ENCODE measurements at places on chromosomes 2 and 18. TPM values are rescaled to one million over a fixed set of nuclear protein-coding genes. Genes with fewer than 3 reads are reported as not detected.

DNA sequence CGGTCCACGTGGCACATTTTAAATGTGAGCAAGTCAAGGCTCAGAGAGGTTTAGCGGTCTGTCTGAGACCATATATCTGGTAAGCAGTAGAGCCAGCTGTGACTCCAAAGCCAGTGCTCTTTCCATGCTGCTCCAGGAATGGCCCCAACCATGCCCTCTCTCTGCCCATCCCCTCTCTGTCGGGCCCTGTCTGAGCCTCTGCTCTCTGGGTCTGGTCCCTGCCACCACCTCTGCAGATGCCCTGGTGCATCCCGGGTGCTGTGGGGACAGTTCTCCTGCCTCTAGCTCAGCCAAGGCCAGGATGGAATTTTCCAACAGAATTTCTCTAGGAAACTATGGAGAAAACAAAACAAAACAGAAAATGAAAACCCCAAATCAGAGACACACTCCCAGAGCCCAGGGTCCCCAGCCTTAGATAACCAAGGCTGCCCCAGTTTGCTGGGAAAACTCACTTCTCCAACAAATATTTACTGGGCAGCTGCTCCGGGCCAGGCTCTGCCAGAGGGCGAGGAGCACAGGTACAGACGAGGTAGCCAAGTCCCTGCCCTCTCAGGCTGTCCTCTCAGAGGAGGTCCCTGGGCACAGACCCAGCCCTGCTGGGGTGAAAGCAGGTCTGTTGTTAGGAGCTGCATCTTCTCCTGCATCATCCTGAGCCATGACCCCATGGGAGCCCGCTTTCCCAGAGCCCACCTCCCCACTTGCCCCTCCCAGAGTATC is 9.2 kb downstream of the ADRA2B start:
- DNase-seq, result no peak

CYS1 gene
- 100 TPM for polyA plus RNA-seq

GRCh38 chr2:3040066-3040428 is 337.6 kb downstream of the EIPR1 start:
- DNase-seq, result no peak

DNA sequence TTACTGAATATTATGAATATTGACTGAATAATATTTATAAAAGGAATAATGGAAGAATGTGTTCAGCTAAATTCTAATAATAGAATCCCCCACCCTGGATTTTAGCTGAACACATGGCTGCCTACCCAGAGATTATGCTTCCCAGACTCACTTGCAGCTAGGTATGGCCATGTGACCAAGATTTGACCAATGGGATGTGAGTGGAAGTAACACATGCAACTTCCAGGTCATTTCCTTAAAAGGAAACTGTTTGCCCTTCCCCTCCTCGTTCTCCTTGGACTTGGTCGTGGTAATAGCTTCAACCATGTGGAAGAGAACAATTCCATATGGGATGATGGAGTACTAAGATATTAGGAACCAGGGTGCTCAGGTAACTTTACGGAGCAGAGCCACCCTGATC is 47.8 kb downstream of the KIAA2012 start:
- DNase-seq, result no peak

PROKR1 gene
- polyA plus RNA-seq, result 0.45 TPM

GRCh38 chr2:95372845-95373244 is 29.7 kb upstream of the FAHD2A start:
- DNase-seq, result no peak

DNA sequence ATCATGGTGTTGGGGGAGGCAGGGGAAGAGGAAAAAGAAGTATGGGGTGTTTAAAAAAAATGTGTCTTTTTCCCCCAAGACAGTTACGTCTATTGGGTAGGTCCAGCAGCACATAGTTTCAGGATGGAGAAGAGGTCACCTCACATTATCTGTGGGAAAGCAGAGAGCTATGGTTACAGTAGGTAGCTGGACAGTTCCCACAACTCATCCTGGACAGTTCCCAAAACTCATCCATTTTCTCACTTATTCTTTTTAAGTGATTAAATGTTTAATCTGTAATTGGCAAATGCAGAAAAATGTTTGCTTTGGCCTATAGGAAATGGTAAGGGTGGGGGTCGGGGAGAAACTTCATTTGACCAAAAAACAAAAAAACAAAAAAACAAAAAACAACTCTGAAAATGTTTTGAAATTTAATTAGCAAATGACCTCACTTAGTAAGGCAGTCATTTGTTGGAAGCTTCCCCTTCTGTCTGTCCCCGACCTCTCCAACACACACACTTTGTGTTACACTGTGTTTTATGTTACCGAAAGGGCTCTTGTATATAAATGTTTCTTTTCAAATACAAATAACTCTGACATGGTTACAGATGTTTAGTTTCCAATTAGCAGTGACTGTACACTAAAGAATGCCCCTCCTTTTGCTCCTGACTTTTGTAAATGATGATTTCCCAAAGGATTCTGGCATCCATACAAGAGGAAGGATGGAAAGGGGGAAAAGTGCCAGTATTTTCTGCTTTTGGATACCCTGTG is 173.3 kb upstream of the ZFP36L2 start:
- no peak for DNase-seq

- no peak for DNase-seq
Measured at GRCh38 chr2:217687771-217688170, 315.0 kb downstream of the TNS1 start.

DNA sequence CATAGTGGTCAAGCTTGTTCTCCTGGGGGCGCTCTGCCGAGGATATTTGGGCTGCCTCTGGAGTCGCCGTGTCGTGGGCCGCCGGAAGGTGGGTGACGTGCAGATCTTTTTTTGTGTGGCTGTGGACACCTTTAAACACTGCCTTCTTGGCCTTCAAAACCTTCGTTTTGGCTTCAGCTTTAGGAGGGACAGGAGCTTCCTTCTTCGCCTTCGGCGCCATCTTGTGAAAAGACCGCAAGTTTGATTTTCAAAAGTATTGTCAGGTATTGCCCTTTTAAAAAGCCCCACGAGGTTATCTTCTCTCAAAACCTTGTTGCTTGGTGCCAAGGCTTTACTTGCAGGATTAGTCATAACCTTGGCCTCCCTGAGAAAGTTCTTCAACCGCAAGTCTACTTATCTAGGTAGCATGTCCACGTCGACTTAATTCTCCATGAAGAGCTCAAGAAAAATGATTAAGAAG is 20.8 kb downstream of the LAMA3 start:
- no peak for DNase-seq

GRCh38 chr2:189851174-189851826 is 67.0 kb downstream of the PMS1 start:
- DNase-seq, result no peak

DNA sequence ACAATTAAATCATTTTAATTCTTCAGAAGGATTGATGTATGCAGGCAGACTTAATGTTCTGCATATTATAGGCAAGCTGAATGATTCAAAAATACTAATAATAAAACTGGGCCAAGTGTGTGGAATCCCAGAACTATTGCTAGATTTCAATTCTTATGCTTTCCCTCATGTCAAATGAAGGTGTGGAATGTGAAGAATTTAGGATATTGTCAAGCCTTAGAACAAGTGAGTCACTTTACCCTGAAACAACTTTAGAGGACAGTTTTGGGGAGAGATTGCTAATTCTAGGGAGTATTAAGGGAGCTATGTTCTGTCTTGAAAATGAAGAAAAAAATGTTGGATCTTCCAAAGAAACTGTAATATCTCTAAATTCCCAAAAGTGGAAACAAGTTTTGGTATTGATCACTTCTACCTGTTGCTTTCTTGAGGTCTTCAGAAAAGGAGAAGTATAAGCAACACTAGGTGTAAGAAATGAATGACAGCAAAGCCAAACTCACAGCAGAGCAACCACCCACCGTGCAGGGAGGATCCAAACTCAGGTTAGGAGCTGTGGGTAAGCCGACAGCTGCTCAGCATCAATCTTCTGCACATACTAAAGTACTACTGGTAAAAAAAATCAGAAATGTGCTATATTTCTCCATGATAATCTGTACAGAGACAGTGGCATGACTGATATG is 818.1 kb downstream of the SLC4A3 start:
- DNase-seq, result no peak

GALNT3 gene
- polyA plus RNA-seq, result 14.3 TPM

GRCh38 chr18:74294526-74294925 is 2.8 kb upstream of the CYB5A start:
- no peak for DNase-seq

LINC00305 gene
- polyA plus RNA-seq, result 8.5 TPM

LYPD6B gene
- polyA plus RNA-seq, result 33.1 TPM

DNA sequence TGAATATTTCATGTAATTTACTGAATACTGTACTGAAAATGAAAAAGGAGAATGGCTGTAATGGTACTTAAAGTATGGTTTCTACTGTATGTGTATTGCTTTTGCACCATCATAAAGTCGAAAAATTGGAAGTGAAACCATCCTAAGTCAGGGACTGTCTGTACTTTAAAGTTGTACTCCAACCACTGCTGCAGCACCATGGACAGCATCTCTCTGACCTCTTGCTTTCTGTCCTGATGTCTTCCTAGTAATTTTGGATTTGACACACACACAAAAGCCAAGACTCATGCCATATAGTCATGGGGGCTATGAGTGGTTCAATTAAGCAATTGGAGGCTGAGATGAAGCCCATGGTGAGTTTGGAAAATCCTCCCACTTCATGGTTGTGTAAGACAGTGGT is 256.3 kb upstream of the PKDCC start:
- no peak for DNase-seq

GRCh38 chr18:78497641-78498040 is 482.0 kb upstream of the SALL3 start:
- DNase-seq, result no peak

ZNF521 gene
- 35.1 TPM for polyA plus RNA-seq

DNA sequence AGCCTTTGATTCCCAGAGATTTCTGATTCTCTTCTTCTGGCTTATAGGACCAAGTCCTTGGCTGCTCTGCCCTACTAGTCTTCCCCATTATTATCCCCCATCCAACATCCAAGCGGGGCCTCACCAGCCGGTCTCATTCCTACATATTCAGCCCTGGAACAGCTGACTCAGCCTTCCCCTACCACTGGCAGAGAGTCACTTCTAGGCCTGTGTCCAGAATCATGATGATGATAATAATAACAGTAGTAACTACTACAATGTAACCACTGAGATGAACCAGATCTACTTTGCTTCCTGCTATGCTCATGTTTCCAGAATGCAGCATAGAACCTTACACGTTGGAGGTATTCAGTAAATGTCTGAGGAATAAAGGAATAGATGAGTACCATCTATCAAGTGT is 295.2 kb downstream of the SRBD1 start:
- no peak for DNase-seq
